Mucosa of descending colon (tissue), 3 donors: ENCODE measurements at places on chromosomes 1 and 21. TPM values are rescaled to one million over a fixed set of nuclear protein-coding genes. Genes with fewer than 3 reads are reported as not detected.

The IVL gene
- not detected for total RNA-seq

The TBX19 gene
- total RNA-seq: 2.3 TPM

The GNAI3 gene
- 8.3 TPM for total RNA-seq

The VWA5B1 gene
- 2.1 TPM for total RNA-seq

The VASH2 gene
- total RNA-seq: 0.25 TPM

The SYCP1 gene
- total RNA-seq: not detected

The TMEM50B gene
- total RNA-seq: 53.1 TPM

The S100A5 gene
- not detected for total RNA-seq

The B3GALT2 gene
- total RNA-seq: 1.5 TPM

The PRRX1 gene
- total RNA-seq: 3.9 TPM
